ENCODE measurements at places on chromosomes 2 and 18. TPM values are rescaled to one million over a fixed set of nuclear protein-coding genes. Genes with fewer than 3 reads are reported as not detected.

COL6A3 gene
- polyA plus RNA-seq: 0.10 TPM

DNA sequence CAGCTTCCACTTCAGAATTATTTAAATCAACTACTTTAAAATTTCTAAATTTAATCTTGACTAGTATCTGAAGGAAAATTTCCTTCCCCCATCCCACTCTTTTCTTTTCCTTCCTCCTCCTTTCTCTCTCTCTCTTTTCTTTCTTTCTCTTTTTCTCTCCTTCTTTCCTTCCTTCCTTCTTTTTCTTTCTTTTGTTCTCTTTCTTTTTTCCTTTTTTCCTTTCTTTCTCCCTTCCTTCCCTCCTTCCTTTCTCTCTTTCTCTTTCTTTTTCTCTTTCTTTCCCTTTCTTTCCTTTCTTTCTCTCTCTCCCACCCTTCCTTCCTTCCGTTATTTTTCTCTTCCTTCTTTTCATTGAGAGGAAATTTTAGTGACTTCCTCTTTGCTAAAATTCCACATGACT, 132.0 kb upstream of the CDH19 start:
- no peak for DNase-seq

GRCh38 chr18:26057344-26057773, 33.1 kb downstream of the SS18 start:
- no peak for DNase-seq

GRCh38 chr2:2083113-2083758, 247.8 kb downstream of the MYT1L start:
- DNase-seq: no peak
